ENCODE measurements at places on chromosomes 6 and 20.

GRCh38 chr6:78523622-78524021 lies 343.7 kb upstream of the IRAK1BP1 start:
- DNase-seq = no peak

GRCh38 chr6:169046483-169047192 lies 207.0 kb downstream of the THBS2 start:
- DNase-seq = no peak

- DNase-seq = no peak
Observed at GRCh38 chr20:39117491-39117890, 155.3 kb downstream of the DHX35 start.

- no peak for DNase-seq
Observed at GRCh38 chr6:35592178-35592577, 79.5 kb upstream of the TULP1 start.

DNA sequence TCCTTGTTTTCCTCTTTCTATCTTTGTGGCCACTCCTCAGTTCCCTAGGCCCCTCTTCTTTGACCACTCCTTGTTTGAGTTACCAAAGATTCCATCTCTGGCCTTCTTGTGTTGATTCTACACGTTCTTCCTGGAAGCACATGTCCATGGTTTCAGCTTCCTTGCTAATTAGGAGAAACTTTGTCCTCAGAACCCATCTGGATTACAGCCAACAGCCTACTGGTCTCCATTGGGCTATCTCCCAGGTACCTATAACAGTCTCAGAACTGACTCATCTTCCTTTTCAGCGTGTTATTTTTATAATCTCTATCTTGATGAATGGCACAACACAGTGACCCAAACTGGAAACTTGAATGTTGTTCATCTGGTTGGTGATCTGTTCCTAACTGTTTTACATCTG lies 17.5 kb downstream of the PTPRA start:
- no peak for DNase-seq
